Effector memory CD4-positive, alpha-beta T cell (primary cell): ENCODE measurements at places on chromosomes 3 and 15.

GRCh38 chr15:79673416-79674123, 223.2 kb downstream of the MTHFS start:
- no peak for DNase-seq

DNA sequence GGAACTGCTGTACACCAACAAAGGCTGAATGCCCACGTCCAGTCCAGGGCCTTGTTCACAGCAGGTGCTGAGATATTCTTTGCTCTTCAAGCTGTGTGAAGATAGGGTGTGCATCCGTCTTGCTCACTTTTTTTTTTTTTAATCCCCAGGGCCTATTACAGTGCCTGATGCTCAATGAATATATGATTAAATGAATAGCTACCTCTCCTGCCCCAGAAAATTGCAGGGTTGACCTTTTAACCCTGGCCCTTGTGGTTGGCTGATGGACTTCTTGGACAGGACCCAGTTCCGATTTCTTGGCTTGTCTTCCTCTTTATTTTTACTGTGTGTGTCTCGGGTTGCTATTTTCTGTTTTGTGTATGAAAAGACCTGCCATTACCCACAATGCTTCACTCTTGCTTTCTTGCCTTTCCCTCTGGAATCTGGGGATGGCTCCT, 2.9 kb upstream of the FYTTD1 start:
- DNase-seq, result no peak

- no peak for DNase-seq
Measured at GRCh38 chr15:44720460-44721176, 9.3 kb downstream of the B2M start.

DNA sequence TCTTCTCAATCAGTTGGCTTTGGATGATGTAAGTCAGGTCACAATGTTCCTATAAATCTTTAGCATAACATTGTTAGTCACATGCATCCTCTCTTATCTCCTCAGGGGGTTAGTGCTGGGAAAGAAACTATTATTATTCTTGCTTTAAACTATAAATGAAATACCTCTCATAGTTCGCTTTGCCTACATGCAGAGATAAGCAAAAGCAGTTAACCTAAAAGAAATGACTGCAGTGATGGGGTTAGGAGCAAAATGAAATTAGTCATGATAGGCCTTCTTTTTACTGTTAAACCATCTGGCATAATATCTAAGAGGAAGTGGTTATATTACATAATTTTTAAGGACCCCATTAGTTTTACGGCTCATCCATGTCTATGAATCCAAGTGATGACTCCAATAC, 91.7 kb upstream of the IGSF10 start:
- no peak for DNase-seq

GRCh38 chr3:121869736-121870135, 24.5 kb upstream of the SLC15A2 start:
- DNase-seq, result no peak

- DNase-seq, result no peak
Measured at GRCh38 chr15:57903626-57904025, 161.9 kb downstream of the ALDH1A2 start.

GRCh38 chr3:143040261-143040879, 39.0 kb downstream of the U2SURP start:
- no peak for DNase-seq

DNA sequence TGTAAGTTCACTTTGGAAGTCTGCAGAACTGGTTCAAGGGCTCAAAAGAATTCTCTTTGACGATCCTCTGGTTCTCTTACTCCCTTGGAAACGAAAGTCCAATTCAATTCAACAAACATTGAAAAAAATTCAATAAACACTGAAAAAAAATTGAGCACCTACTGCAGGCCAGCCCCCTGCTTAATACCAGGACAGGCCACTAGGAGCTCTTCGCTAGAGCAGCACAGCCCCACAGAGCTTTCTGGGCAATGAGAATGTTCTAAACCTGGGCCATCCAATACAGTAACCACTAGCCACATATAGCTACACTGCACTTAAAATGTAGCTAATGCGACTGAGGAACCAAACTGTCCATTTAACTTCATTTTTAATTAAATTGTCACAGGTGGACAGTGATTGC, 50.4 kb upstream of the DCLK3 start:
- DNase-seq, result no peak

GRCh38 chr15:69482686-69483256, 30.2 kb downstream of the RPLP1 start:
- DNase-seq, result no peak

DNA sequence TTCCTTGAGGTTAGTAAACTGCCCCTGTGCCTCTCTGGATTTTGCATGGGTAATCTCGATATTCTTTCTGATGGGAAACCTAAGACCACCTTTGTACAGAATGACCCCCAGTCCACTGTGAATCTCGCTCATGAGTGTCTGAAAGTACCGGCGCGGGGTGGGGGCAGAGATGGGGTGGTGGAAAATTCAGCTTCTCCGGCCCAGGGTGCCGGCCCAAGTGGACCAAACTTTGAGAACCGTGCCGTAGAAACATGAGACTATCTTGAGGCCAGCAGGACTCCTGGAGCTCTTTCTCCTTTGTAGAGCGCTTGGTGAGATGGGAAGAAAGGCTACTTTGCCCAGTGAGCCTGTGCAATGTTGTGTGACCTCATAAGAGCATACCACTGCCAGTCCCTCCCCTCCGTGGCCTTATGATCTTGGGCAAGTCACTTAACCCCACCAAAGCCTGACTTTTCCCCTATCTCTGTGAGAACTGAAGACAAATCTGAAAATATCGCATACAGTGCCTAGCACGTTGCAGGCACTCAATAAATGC, 40.4 kb upstream of the VEPH1 start:
- DNase-seq, result no peak

DNA sequence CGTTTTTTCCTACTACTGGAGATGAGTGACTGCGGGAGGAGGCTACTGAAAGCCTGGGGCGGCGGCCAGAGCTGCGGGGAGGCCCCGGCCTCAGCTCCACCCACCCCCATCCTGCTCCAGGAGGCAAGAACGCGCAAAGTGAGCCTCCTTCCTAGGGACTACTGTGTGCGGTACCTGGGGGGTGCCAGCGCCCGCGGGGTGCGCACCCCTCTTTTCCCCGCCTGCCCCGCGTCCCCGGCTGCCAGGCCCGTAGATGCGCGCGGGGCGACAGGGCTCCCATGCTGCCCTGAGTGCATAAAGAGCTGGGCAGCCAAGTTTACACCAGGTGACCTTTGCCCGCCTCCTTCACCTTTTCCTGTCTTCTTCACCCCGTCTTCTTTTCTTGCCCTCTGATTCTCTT, 2.5 kb upstream of the USF3 start:
- DNase-seq, result no peak

DNA sequence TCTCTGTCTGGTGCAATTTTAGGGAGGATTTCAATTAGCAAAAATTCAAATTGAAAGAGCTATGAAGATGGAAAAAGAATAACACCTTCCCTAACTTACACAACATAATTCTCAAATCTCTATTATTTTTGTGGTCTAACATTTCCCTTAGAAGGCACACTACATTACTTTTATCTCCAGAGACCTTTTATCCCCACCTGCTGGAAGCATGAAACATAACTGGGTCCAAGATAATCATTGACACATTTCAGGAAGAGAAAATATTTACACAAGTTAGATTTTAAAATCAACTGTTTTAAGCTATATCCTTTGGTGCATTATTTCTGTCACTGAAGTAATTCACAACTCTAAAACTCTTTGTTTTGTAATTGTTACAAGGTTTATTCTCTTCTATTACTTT, 779.5 kb downstream of the ROBO1 start:
- no peak for DNase-seq
